GDM1 (cell line): ENCODE measurements at places on chromosomes 3 and 15.
A peak's percentile ranks its signal among the peaks of the same experiment; 100 is the strongest.

DNA sequence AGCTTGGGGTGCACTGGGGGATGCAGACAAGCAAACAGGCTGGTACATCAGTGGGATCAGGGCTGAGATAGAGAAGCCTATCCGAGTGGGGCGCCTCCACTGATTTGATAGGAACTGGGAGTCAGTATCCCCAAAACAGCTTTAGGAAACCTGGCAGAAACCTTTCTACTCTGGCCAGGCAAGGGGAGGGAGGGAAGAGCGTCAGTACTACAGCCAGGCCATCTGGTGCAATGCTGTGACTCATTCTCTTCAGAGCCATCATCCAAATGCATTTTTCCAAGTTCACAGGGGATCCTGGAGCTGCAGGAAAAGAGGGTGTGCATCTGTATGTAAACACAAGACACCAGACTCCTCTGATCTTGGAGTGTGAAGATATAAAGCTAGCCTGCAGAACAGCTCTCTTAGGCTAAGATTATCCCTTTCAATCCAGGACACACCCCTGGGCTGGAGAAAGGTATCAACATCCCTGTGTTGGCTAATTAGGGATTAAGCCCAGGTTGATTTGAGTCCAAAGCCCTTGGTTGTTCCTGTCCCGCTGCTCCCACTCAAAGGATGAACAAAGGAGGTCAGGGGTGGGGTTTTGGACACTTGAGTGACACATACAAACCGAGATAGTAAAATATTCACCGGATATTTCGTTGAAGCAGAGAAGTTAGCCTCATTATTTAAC, 9.3 kb downstream of the GALNT15 start:
- no peak for DNase-seq

- DNase-seq = no peak
These were observed 56.0 kb downstream of the RFX7 start for GRCh38 chr15:56187665-56188064.

- no peak for DNase-seq
These were observed 312.3 kb upstream of the ONECUT1 start for GRCh38 chr15:53102483-53102882.

DNA sequence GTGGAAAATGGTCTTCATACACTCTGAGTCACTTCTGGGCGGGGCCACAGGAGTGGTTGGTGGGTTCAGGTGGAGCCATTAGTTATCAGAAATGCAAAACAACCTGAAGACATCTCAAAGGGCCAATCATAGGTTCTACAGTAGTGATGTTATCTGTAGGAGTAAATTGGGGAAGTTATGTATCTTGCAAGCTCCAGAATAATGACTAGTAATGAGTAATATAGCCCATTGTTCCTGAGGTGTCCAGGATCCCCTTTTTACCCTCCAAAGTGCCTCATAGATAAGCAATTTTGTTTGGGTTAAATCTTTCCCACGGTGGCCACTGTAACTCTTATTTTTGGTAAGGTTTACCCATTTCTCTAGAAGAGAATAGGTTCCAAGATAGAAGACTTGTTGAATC, 91.7 kb downstream of the PIK3R4 start:
- no peak for DNase-seq

- DNase-seq = no peak
These were observed 268.9 kb upstream of the KCNMB2 start for GRCh38 chr3:178267158-178267844.

- DNase-seq = no peak
These were observed 72.3 kb downstream of the PIAS1 start for GRCh38 chr15:68126396-68126795.

GRCh38 chr15:86877171-86877631, 797.5 kb downstream of the AGBL1 start:
- no peak for DNase-seq

GRCh38 chr15:26103002-26103404, 239.9 kb upstream of the ATP10A start:
- DNase-seq = no peak

DNA sequence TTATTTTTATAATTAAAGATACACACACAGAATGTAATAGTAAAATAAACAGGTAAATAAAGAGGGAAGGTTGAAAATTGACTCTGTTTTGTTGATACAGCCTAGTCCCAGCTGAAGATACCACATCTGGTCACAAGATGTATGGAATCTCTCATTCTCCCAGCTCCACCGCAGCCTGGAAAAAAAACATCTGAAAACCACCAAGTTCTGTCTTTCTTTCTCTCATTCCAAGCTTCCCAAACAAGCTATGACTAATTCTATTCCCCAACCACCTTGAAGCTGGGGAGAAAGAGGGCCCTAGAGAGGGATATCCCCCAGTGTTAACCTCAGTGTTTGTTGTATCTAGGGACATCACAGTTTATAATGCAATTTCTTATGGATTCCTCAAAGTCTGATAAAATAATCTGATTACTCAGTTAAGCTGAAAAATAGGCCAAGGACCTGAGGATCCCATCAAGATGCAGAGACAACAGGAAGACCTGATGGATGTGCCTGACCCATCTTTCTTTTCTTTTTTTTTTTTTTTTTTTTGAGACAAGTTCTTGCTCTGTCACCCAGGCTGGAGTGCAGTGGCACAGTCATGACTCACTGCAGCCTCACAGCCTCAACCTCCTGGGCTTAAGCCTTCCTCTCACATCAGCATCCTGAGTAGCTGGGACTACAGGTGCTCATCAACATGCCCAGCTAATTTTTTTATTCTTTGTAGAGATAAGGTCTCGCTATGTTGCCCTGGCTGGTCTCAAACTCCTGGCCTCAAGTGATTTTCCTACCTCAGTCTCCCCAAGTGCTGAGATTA, 38.1 kb downstream of the SRGAP3 start:
- DNase-seq = no peak

DNA sequence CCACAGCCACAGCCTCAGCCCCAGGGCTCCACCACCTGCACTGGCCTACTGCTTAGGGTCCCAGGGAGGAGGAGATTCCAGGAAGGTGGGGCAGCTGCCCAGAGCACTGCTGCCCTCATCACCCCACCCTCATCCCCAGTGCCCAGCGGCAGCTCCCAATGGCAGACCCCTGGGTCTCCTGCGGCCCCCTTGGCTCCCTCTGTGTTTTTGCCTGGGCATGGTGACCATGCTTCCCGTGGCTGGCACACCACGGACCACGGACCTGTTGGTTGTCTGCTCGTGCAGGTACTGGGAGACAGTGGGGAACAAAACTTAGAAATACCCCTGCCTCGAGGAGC, 2.7 kb downstream of the CHST13 start:
- no peak for DNase-seq

DNA sequence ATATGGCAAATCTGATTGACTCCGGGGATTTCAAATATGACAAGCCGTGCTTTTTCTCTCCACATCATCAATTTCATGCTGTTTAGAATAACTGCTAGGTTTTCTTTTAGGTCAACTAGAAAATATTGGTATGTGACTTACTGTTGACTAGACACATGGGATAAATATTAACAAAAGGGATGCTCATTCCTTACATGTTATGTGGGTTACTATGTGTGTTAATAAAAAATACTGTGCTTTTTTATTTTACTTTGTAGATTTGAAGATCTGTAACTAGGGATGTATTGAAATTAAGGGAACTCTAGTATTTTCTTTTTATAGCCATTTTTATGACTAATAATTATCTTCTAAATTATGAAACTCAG, 264.6 kb upstream of the COL8A1 start:
- no peak for DNase-seq

DNA sequence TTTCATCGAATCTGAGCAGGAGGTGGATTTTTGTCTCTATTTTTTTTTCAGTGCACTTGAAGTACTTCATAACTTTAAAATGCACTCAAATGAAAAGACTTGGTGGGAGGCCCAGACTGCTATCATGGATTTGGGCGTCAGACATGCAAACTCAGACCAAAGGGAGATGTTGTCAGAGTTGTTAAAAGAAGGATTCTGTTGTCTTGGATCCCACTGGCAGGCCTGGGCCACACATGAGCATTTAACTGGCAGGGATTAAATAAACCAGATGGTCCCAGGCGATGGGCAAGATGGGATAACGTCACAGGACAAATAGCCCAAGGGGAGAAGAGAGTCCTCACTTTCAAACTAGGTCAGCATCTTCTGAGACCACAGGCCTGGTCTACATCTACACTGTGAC, 15.4 kb downstream of the RTP1 start:
- no peak for DNase-seq

- no peak for DNase-seq
These were observed 264.3 kb upstream of the LRTM1 start for GRCh38 chr3:55191911-55192775.

GRCh38 chr15:96974761-96975160, 644.3 kb downstream of the NR2F2 start:
- DNase-seq = no peak

DNA sequence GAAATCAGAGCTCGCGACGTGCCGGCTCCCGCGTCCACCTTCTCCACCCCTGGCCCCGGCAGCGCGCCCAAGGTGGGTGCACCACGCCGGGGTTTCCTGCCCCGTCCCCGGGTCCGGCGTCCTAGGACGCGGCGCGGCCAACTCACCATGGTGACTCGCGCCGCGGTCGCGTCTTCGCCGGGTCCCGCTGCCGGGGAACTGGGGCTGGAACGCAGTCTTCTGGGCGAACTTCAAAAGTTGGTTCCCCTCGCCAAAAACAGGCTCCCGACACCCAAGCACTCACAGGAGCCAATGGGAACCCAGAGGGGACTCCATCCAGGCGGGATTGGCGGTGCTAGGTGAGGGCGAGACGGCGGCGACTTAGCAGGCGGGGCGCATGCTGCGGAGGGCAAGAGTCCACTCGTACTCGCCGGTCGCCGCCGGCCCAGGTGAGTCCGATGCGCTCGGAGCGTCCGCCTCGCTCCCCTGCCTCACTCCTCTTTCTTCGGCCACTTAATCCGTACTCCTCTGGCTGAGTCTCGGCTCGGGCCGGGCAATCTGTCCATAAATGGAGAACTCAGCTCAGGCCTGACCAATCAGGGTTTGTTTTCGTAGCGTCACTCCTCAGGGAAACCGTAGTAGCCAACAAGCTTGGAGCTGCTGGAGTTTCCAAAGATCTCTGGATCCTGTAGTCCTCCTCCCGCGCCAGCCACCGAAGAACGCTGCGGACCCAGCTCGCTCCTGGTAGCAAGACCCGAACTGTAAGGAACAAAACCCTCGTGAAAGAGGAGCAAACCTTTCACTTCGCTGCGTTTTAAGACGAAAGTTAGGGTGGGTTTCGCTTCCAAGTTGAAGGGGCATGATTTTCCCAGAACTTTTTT, at the start of gene MYO1E:
MYO1E (minus strand) TSS at position 520 of the 860 bp plus-strand sequence; CDS start at position 149, 371 bp downstream.
- DNase-seq = peak; percentile 18

GRCh38 chr15:98417346-98417745, 231.0 kb upstream of the IGF1R start:
- DNase-seq = no peak

- no peak for DNase-seq
These were observed 72.7 kb downstream of the IL1RAP start for GRCh38 chr3:190586631-190587011.

DNA sequence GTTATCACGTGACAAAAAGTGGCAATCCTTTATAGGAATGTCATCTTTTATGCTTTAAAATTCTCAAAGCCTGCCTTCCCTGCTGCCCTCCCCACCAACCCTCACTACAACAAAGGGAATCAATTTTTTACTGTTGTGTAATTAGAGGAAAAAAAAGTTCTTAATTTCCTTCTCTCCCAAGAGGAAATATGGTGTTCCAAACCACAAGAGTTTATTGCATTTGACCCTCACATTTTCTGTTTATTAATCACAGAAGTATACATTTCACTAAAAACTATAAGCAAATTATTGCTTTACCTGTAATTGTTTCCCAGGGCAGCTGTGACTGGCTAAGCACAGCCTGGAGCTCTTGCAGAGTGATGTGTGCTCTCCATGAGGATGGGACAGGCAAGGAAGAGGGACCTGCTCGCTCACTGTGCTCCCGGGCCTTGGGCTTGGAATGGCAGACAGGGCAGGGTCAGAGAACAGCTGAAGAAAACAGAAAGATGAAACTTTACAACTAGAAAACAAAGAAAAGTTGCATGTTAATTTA, 31.3 kb upstream of the ATP10A start:
- DNase-seq = no peak

GRCh38 chr3:40920041-40920440, 279.3 kb upstream of the CTNNB1 start:
- DNase-seq = no peak

DNA sequence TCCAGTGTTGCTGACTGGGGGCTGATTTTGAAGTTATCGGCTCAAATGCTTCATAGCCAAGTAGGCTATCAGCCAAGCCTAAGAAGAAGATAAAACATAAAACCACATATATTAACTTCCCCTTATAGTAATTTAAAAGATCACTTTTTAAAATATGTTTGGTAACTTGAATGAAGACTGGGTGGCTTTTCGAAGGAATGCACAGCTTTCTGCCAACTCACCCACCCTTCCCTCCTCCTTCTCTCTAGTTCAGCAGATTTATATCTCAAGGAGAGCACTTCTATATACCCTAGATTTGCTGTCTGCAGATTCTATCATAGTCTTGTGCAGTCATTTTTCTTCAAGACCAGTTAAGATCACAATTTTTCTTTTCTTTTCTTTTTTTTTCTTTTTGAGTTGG, 189.4 kb upstream of the CHRM5 start:
- DNase-seq = no peak

DNA sequence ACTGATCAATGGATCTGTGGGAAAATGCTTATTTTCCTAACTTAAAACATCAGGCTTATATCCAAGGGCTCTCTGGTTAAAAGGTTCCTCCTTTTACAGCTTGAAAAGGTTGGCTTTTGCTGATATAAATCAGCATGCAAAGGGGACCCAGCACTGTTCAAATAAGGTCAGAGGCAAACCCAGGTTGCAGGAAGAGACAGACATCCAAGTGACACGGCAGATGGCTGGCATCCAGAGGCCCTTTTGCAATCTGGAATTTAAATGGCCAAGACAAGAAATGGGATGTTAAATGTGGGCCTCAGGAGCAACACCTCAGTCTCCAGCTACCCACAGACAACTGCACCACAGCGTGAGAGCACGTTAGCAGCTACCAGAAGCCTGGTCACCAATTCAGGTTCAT, 6.3 kb downstream of the SH3BP5 start:
- DNase-seq = no peak

- DNase-seq = no peak
These were observed 25.1 kb downstream of the VPS39 start for GRCh38 chr15:42182961-42183360.

DNA sequence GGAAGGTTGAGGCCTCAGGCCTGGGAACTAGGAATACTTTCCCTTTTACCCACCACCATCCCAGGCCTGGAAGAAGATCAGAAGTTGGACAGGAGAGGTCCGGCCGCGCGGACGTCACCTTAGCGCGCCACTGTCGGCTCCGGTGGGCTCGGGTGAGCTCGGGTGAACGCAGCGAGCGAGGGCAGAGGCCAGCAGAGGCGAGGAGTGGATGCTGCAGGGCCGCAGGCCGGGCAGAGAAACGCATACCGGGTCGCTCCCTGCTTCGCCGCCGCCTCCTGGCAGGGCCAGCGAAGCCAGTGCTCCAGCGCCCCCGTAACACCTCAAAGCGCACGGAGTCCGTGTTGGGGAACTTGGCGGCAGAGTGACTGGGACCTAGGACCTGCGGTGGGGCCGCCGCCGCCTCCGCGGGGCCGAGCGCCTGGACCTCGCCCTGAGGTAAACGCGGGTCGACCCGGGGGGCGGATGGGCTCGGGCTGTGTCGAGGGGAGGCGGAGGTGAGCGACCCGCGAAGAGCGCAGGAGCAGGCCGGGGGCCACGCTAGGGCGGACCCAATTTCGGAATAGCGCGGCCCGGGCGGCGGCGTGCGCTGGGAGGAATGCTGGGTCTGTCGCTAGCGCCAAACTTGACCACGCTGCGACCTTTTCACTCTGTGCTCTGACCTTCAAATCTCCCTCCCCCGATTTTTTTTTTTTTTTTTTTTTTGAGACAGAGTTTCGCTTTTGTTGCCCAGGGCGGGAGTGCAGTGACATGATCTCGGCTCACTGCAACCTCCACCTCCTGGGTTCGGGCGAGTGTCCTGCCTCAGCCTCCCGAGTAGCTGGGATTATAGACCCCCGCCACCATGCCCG, 1.6 kb downstream of the CYP11A1 start:
- DNase-seq = no peak

GRCh38 chr15:85651548-85651947, 143.2 kb downstream of the KLHL25 start:
- no peak for DNase-seq
